ENCODE measurements at places on chromosomes 7 and 10.

DNA sequence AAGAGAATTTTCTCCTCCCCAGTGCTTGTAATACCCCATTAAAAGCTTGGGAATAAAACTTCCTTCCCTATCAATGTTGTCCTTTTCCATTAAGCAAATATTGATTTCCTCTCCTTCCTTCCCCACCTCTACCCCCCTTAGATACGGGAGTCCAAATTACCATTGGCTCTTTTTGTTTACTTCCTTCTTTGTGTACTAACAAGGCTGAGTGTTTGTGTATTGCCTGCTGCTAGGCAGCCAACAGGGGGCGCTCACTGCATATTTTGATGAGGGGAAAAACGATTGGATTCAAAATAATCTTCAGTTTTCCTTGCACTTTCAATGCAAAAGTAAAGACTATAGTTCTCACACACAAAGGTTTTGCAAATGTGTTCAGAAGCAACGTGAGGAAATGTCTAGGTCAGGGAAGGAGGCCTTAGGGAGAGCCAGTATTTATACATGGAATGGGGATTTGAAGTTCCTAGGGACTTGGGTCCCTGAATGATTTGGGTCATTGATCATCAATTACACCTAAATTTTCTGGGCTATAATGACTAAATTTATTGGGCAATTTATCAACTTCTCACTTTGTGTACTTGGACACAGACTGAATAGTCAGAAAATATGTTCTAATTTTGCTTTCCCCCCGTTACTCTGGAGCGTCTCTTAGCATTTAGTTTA, 23.6 kb upstream of the VPS41 start:
- DNase-seq = peak; percentile 73

- DNase-seq = peak; percentile 99
Measured at GRCh38 chr7:105896407-105896911, 20.1 kb upstream of the ATXN7L1 start.

DNA sequence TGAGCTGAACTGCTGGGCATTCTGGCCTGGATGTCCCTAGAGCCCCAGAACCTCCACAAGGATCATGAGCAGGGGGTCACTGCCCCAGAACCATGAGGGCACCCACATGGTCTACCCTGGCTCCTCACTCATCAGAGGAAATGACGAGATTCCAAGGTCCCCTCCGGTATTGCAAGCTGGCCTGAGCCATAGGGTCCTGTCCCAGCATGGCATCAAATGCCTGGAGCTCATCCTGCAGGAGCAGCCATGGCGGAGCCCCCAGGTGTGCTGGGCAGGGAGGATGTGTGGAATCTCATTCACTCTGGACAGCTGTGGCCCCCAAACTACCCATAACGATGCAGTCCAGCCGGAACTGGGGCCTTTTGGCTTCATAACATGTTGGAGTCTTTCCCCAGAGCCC, 66.6 kb upstream of the ANTXRL start:
- DNase-seq = no peak

- no peak for DNase-seq
Measured at GRCh38 chr7:139635526-139636302, 112.2 kb downstream of the CLEC2L start.

DNA sequence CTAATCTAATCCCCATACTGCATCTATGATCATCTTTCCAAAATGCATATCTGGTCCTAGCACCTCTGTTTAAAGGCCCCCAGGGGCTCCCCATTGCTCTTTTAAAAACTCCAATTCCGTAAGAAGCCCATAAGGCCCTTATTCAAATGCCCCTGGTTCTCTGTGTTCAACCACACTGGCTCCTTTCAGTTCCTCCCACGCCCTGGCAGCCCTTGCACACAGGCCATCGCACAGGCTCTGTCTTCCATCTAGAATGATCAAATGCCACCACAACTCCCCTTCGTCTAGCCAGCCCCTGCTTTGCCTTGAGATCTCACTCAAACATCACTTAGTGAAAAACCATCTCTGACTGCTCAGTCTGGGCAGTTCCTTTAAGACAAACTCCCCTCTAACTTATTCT, 112.9 kb upstream of the LYZL2 start:
- no peak for DNase-seq

- peak; percentile 3 for DNase-seq
Measured at GRCh38 chr7:141619745-141620144, 68.5 kb downstream of the AGK start.

- no peak for DNase-seq
Measured at GRCh38 chr7:142384493-142384922, 126.7 kb upstream of the PRSS58 start.

GRCh38 chr7:80440883-80441282, 71.0 kb downstream of the GNAT3 start:
- DNase-seq = no peak

- no peak for DNase-seq
Measured at GRCh38 chr7:157687158-157687557, 350.4 kb downstream of the DNAJB6 start.

GRCh38 chr10:131822692-131823245, 78.0 kb upstream of the PPP2R2D start:
- no peak for DNase-seq

DNA sequence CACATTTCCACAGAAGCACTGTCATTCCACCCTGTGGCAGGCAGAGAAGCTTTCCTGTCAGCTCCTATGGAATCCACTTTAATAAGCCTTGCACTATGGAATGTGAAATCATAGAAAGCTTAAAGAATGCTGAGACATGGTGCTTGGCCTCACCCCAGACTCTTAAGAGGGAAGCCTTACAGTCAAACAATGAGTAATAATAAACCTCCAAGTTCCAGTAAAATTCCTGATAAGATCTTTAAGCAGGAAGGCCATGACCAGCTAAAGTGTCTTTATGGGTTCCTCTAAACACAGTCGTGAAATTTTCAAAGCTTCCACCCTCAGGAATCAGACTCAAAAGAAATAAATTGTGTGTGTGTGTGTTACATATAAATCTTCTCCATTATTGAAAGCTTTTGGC, 11.9 kb upstream of the TEX36 start:
- DNase-seq = no peak

DNA sequence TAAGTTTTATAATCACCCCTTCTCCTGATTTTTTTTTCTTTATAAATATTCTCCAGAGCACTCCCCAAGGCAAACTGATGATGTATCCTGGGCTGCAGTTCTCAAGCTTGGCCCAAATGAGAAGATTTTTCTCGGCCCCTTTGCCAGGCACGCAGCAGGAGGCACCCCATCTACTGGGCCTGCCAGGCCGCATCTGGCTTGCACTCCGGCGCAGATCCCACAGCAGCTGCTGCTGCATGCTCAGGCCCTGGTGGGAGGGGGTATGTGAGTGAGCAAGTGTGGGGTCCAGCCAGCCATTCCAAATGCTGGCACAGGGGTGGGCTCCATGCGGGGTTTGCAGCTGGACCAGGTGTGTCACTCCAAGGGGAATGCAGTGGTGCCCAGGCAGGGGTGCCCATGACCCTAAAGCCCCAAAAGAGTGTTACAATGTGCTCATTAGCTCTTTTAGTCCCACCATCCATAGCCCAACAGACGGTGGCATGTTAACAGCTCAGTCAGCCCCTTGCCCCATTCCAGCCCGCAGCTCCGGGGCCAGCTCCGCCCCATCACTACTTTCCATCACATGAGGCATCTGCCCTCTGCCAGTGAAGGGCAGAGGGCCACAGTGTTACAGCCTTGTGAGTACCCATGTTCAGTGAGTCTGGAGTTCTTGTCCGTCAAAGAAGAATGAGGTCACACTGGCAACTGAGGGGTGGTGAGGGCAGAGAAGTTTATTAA, 25.9 kb downstream of the OAT start:
- DNase-seq = no peak

DNA sequence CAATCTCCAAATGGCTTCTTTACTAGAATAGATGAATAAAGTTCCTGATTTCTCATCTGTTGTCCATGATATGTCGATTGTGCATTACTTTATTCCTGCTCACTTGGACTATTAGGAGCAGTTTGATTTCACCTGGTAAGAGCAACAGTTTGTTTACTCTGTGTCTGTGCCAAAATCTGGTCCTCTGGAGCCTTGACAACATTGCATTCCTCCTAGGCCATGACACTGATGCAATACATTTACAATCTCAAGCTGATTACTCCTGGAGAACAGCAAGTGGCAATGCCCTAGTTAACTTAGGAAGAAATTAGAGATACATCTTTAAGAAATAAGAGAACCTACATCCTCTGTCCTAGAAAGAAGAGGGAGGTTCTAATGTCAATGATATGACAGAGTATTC, 71.8 kb downstream of the SGCE start:
- DNase-seq = peak; percentile 62

DNA sequence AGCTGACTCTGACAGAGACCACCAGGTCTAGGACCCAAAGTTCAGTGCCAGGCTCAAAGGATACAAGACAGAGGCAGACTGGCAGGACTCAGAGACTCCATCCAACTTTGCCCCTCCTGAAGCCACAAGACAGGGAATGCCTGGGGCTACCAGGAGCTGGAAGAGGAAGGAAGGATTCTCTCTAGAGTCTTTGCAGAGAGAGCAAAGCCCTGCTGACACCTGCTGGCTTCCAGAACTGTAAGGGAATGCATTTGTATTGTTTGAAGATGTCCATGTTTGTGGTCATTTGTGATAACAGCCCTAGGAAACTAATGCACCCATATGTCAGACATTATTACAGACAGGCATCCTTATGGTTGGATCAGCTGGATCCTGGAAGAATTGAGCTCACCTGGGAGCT, 132.3 kb upstream of the C7orf33 start:
- no peak for DNase-seq

DNA sequence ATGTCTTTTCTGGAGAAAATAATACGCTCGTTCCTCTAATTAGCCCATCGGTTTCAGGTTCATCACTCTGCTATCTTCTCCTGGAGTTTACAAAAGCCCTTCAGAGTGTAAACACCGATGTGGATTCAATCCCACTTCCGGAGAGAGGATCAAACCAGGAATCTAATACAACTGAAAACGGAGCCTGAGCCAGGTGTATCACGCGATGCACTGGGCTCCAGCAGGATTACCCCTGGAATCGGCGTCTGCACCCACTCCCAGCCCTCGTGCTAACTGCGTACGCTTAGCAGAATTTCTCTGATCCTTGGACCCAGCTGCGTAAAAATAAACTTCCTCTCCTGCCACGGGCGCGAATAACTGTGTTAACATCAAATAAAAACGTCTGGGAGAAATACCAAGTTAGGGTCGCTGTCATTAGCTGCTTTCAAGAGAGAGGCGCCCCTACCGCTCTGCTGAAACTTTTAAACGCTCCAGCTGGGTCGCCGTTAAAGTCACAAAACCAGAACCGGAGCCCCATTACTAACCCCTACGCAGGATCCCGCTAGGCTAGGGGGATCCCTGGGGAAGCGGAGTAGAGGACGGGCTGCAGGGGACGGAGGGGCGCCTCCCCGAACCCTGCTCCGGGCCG, 502 bp downstream of the ZNF3 start:
- DNase-seq = peak; percentile 17

- no peak for DNase-seq
Measured at GRCh38 chr7:22150221-22150620, 204.5 kb upstream of the CDCA7L start.

DNA sequence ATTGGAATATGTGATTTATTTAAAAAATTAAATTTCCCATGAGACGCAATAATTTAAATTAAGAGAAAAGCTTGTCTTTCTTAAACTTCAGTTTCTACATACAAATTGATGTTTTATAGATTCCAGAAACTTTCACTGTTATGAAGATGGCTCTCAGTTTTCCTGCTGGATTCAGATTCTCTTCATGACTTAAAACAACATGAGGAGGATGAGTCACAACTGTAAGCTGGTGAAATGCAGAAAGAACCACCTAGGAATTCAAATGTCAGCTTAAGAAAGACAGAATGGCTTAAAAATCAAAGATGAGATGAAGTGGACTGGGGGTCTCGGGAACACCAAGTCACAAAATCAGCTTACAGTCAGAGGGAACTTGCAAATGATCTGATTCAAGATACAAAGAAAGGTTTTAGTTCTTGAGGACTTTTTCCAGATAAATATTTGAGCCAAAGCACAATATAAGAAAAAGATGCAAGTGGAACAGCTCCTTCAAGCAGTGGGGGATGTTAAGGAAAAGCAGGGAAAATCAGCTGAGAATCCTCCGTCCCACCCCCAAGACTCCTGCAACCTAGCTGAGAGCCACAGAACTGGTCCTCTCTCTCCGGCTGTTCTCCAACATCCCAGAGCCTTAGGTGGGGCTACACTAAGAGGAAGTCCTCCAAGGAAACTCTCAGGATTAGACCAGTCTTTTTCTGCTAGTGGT, 279.8 kb downstream of the KCNMA1 start:
- DNase-seq = no peak

- no peak for DNase-seq
Measured at GRCh38 chr10:25831080-25831479, 102.9 kb upstream of the MYO3A start.

GRCh38 chr7:56229631-56230030, 113.4 kb upstream of the NUPR2 start:
- DNase-seq = no peak

GRCh38 chr10:128018236-128018635, 108.0 kb downstream of the MKI67 start:
- no peak for DNase-seq

DNA sequence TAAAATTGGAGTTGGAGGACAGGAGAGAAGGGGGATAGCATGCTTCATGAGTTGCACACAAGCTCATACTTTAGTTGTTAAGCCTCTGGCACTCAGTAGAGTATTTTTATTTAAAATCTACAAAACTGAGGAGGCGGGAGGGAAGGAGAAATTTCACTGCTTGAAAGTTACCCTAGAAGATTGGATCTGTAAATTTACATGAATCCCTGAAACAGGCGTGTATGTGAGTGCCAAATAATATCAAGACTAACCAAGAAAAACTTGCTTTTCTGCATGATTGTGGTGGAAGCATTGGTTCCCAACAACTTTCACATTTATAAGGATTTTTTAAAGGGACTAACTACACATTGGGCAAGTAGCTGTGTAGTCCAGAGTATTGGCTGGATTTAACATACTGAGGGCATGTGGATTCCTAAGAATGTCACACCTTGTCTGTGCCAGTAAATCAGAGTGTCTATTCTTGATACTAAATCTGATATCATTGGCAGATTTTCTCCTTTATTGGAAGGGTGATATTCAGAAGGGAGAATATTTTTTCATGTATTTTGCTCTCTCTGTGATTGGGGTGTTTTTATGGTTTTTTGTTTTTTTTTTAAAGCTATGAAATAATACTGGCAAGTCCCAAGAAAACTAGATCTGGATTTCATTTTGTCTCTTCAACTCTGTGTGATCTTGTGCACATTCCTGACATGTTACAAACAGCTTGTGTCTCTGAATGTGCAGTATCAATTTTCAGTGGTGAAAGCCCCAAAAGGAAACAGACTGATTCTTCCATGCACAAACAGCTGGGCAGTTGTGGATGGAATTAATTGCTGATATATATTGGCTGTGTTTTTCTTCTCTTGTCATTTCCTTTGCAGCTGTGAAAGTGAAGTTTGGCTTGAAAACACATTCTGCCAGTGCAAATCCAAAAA, 67.2 kb downstream of the ADD3 start:
- DNase-seq = no peak

DNA sequence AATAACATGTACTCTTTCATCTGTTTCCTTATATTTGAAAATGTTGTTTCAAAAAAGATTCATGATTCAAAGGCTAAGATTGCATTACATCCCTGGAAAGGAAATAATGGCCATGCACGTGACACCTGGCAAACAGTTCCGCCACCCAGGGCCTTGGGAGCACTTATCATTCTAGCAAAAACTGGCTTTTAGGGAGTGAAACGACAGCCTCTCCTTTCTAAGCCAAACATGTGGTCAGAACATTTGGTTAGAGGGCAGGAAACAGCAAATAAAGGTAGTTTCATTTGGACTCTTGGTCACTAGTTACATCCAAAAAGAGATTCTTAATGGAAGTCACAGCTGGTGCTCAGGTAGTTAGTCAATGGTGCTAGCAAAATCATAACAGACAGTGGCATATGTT, 83.5 kb downstream of the FAS start:
- DNase-seq = no peak
